ENCODE measurements at places on chromosomes 1 and 21.

DNA sequence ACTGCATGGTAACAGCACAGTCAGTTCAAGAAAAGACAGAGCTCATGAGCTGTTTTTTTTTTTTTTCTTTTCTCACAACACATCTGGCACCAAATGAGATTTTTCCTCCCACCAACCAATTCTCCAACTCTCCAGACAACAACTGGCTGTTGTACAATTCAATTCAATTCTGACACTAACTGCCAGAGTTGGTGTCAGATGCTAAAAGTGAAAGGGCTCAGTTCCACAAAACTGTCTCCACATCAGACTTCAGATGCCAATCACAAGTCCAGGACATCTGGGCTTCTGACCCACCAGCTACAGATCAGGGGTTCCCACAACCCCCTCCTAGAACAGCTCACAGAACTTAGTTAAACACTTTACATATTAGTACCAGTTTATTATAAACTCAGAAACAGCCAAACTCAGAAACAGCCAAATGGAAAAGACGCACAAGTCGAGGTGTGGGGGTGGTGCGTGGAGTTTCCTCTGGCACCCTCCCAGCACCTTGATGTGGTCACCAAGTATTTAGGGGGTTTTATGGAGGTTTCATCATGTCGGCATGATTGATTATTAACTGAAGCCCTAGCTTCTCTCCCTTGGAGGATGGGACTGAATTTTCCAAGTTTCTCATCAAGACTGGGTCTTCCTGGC is 39.2 kb upstream of the LRRC8D start:
- H3K27ac ChIP-seq = peak overlapping the region; percentile 24
- peaks cover 21% of the 10 kb centered on the region for H3K4me1 ChIP-seq
- peak overlapping the region; percentile 39 for H3K4me3 ChIP-seq
- no peaks in the 10 kb centered on the region for H3K36me3 ChIP-seq
- peak; percentile 73 for DNase-seq

GRCh38 chr1:89907727-89908212 is 86.9 kb downstream of the LRRC8D start:
- peaks cover 13% of the 10 kb centered on the region for H3K36me3 ChIP-seq
- H3K27me3 ChIP-seq = no peaks in the 10 kb centered on the region
- DNase-seq = no peak
- H3K4me1 ChIP-seq = peaks cover 37% of the 10 kb centered on the region
- H3K4me3 ChIP-seq = no peak overlapping the region
- H3K27ac ChIP-seq = no peak overlapping the region

DNA sequence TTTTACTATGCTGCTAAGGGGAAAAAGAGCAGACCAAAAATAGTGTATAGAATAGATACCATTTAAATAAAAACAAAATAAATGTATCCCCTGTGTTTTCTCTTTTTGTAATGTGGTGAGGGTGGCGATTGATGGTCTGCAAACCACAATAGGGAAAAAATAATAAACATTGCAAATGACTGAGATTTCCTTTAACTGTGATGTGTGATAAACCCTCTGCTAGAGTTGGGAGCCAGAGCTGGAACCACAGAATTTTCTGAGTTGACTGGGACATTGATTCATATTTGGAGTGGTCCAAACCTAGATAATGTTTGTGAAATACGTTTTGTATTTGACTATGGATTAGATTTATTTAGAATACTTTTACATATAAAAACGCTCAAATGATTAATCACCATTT is 70.6 kb upstream of the PTGFR start:
- no peak overlapping the region for H3K4me3 ChIP-seq
- no peaks in the 10 kb centered on the region for H3K4me1 ChIP-seq
- no peak for DNase-seq
- H3K27me3 ChIP-seq = no peaks in the 10 kb centered on the region
- H3K36me3 ChIP-seq = no peaks in the 10 kb centered on the region

DNA sequence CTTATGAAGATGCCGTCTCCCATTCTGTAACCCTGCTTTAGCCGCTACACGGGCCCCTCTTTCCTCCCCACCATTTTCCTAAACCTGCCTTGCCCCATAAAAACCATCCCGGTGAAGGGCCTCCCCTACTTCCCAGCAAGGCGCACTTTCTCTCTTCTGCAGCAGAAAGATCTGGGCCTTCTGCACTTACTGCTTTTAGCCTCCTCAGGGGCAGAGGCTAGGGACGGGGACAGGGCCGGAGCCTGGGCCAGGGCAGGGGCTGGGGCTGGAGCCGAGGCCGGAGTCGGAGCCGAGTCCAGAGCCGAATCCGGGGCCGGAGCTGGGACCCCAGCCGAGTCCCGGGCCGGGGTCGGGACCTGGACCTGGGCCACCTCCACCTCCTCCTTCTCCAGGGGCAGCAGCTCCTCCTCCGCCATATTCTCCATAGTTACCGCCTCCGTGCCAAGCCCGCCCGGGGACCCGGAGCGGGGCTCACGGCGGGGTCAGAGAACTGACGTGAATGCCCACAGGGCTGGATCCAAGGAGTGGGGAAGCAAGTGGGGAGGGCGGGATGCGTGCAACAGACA is 382 bp downstream of the TRMT1L start:
- no peak for DNase-seq
- peak overlapping the region; percentile 98 for H3K27ac ChIP-seq
- H3K27me3 ChIP-seq = no peaks in the 10 kb centered on the region
- peak overlapping the region; percentile 98 for H3K4me3 ChIP-seq
- peaks cover 5% of the 10 kb centered on the region for H3K36me3 ChIP-seq

DNA sequence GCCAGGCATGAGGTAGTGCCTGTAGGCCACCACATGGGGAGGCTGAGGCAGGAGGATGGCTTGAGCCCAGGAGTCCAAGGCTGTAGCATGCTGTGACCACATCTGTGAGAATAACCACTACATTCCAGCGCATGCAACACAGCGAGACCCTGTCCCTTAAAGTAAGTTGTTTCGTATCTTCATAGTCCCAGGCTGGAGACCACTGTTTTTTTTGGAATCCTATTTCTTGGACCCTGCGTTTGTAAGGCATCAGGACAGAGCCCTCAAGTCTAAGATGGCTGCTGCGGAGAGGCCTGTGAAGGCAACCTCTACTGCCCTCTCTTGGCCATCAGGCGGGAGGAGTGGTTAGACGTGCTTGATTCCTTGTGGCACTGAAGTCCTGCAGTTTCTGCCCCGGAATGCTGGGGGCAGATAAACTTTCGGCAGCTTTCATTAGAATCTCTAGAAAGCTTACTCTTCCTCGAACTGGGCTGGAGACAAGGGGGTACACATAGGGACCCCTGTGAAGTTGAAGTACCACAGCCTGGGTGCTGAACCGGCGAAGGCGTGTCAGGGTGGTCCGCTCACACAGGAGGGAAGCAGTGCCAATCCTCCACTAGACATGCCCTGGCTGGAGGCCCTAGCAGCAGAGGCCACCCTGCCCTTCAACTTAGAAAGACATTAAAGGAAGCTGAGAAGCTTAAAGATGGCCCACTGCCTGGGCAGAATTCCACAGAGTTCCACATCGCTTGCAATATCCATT is 36.6 kb downstream of the RABIF start:
- H3K27me3 ChIP-seq = no peaks in the 10 kb centered on the region
- H3K4me3 ChIP-seq = no peak overlapping the region
- H3K4me1 ChIP-seq = peaks cover 6% of the 10 kb centered on the region
- H3K27ac ChIP-seq = no peak overlapping the region

DNA sequence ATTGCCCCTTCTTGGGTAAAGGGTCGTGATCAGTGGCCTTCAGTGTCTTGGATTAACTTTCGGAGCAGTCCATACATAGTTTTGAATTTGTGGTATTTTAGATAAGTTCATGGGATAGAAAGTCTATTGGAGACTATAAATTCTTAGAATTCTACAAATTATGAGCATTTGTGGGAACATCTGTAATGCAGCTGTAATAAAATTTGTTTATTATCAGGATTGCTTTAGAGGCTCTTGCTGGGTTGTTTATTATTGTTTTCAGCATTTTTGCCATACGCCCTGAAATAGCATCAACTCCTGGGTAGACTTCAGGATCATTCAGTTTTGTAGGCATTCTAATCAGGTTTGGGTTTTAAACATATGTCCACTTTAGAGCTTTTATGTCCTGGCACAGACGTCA is 16.1 kb downstream of the LAMC1 start:
- no peak overlapping the region for H3K27ac ChIP-seq
- no peak for DNase-seq
- peaks cover 54% of the 10 kb centered on the region for H3K27me3 ChIP-seq

DNA sequence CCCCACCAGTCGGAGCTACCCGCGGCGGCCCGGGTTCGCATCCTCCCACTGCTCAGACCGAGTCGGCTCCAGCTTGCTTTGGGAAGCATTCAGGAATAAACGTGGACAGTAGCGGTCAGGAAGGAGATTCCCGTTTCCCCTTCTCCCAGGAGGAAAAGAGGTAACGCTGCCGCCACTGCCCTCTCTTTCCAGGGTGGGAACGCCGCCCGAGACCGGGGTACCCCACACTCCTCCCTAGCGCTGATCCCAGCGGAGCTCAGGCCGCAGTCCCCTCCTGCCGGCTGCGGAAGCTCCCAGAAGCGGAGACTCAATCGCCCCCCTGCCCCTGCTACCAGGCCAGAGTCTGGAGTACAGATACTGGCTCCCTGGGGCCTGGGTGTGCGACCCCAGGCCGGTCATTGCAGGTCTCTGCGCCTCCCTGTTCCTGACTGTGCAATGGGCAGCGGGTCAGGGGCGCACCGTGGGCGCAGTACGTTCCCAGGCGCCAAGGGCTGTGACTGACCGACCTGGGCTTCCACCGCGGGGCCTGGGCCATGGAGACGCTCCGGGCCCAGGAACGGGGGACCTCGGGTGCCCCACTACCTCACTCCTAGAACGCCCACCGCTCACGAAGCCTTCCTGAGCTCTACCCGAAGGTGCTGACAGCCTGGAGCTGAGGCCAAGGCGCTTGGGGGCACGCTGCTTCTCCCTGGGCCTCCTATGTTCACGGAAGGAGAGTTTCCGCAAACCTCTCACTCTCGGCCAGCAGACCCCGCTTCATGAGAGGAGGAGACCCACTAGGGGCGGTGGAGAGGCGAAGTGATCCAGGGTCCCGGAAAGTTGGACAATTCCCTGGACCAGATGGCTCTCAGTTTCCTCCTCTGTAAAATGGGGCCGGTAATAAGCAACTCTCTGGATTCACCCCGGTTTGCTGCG is 7.8 kb downstream of the DMRTA2 start:
- peaks cover 8% of the 10 kb centered on the region for H3K4me1 ChIP-seq
- peaks cover 8% of the 10 kb centered on the region for H3K36me3 ChIP-seq
- H3K27me3 ChIP-seq = peaks cover 69% of the 10 kb centered on the region
- no peak overlapping the region for H3K4me3 ChIP-seq
- no peak for DNase-seq

DNA sequence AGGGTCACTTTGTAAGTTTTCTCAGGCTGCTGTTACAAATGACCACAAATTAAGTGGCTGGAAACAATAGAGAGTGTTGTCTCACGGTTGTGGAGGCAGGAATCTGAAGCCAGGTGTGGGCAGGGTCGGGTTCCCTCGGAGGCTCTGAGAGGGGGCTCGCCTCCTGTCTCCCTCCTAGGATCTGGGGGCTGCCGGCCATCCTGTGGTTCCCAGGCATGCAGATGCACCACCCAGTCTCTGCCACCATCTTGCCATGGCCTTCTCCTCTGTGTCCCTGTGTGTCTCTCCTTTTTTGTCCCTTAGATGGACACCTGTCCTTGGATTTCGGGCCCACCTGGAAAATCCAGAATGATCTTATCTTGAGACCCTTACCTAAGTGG is 4.8 kb downstream of the TP73 start:
- no peaks in the 10 kb centered on the region for H3K36me3 ChIP-seq
- no peak overlapping the region for H3K27ac ChIP-seq
- DNase-seq = no peak
- no peak overlapping the region for H3K4me3 ChIP-seq

GRCh38 chr1:195733826-195734225 is 874.4 kb downstream of the KCNT2 start:
- no peaks in the 10 kb centered on the region for H3K36me3 ChIP-seq
- H3K27me3 ChIP-seq = no peaks in the 10 kb centered on the region
- H3K4me1 ChIP-seq = no peaks in the 10 kb centered on the region
- H3K27ac ChIP-seq = no peak overlapping the region

GRCh38 chr1:12810691-12811408 is 19.7 kb downstream of the PRAMEF1 start:
- H3K27me3 ChIP-seq = peaks cover 2% of the 10 kb centered on the region
- no peak overlapping the region for H3K27ac ChIP-seq
- H3K4me3 ChIP-seq = no peak overlapping the region
- no peaks in the 10 kb centered on the region for H3K4me1 ChIP-seq

- peak overlapping the region; percentile 72 for H3K4me3 ChIP-seq
- no peak for DNase-seq
- H3K27me3 ChIP-seq = no peaks in the 10 kb centered on the region
- peak overlapping the region; percentile 70 for H3K27ac ChIP-seq
- H3K4me1 ChIP-seq = peaks cover 44% of the 10 kb centered on the region
- H3K36me3 ChIP-seq = peaks cover 15% of the 10 kb centered on the region
Measured at GRCh38 chr1:167601442-167602383, 28.3 kb upstream of the RCSD1 start.

DNA sequence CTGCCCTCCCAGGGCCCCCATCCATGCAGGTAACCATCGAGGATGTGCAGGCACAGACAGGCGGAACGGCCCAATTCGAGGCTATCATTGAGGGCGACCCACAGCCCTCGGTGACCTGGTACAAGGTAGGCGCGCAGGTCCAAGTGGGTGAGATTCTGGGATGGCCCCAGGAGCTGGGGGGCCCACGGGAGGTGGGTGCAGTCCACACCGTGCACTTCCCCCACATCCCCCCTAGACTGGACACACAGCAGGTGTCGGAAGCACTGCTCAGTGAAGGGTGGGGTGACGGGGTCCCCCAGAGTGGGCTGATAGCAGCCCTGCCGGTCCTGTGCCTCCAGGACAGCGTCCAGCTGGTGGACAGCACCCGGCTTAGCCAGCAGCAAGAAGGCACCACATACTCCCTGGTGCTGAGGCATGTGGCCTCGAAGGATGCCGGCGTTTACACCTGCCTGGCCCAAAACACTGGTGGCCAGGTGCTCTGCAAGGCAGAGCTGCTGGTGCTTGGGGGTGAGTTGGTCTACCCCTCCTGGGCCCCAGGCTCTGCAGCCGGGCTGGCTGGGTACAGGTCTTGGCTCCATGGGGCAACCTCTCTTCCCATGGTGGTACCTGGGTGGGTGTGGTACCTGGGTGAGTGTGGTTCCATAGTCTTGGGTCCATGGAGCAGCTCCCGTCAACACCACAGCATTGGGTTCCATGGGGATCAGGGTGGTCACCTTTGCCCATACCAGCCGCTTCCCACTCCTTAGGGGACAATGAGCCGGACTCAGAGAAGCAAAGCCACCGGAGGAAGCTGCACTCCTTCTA is 40.4 kb downstream of the TRIM11 start:
- H3K4me3 ChIP-seq = no peak overlapping the region
- H3K4me1 ChIP-seq = no peaks in the 10 kb centered on the region
- no peaks in the 10 kb centered on the region for H3K36me3 ChIP-seq
- DNase-seq = no peak

- H3K27ac ChIP-seq = no peak overlapping the region
- H3K4me1 ChIP-seq = no peaks in the 10 kb centered on the region
- peaks cover 9% of the 10 kb centered on the region for H3K27me3 ChIP-seq
- H3K4me3 ChIP-seq = no peak overlapping the region
- H3K36me3 ChIP-seq = no peaks in the 10 kb centered on the region
Measured at GRCh38 chr1:151952811-151953210, 40.8 kb downstream of the S100A10 start.

DNA sequence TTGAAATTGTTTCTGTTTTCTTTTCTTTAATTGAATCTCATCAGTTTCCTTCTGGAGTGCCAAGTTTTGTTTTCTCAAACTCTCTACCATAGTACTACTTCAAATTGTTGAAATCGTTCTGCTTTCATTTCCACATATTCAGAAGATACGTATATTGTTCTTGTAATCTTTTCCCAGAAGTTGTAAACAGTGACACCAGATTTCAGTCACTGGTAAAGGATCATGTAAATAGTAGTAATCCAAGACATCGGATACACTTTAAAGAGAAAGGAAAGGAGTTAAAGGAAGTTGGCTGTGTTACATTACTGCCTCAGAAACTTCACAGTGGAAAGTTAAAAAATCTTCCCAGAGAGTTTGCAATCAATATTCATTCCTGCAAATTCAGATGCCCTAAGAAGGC is 67.5 kb downstream of the RGL1 start:
- DNase-seq = no peak
- H3K4me3 ChIP-seq = no peak overlapping the region
- no peaks in the 10 kb centered on the region for H3K27me3 ChIP-seq
- peaks cover 3% of the 10 kb centered on the region for H3K36me3 ChIP-seq
- H3K27ac ChIP-seq = no peak overlapping the region
